Esophagus squamous epithelium (tissue), 5 donors: ENCODE measurements at places on chromosomes 7 and 10.

DNA sequence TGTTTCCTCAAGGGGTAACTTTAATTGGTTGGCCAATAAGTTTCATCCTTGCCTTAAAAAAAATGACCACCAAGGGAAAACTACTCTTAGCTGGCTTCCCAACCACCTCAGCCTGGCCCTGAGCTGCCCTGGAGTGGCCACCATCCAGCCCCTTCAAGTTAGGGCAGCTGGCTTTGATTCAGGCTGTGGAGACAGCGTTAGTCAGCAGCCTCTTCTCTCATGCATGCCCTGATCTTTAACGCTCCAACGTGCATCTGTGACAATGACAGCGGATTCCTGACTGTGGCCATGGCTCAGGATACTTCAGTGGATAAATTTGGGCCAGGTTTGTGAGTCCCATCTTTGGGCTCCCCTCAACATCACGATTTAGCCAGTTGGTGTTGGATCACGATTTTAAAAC, 111.6 kb downstream of the RBM20 start:
- DNase-seq = no peak

DNA sequence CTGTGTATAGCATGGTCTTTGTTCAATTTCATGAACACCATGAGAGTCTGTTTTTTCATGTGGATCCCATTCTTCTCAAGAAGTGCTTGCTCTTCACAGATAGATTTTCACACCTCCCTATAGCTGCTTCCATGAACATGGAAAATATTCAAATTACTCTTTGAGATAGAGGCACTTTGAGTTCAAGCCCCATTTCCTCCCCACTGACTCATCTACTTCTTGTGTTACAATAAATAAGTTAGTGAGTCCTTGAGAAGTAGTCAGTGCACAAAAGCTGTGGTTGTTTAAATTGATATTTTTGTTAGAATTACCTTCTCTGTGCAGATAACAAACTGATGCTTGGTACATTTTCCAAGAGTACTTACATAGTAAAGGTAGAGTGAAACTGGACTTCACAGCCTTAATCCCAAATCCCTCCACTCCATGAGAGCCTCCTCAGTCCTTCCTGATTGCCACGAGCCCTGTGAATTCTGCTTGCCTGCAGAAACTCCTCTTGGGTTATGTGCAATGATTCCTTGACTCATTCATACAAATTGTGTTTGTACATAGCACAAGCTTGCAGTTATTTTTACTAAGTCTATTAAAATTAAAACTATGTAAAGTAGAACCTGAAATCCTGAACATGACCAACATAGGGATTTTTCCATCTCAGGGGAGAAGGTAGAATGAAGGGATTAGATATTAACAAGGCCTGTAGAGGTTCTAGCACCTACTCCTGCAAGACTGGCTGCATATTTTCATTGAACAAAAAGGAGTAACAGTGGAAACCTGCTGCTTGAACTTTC, 496.2 kb downstream of the TNS3 start:
- no peak for DNase-seq

DNA sequence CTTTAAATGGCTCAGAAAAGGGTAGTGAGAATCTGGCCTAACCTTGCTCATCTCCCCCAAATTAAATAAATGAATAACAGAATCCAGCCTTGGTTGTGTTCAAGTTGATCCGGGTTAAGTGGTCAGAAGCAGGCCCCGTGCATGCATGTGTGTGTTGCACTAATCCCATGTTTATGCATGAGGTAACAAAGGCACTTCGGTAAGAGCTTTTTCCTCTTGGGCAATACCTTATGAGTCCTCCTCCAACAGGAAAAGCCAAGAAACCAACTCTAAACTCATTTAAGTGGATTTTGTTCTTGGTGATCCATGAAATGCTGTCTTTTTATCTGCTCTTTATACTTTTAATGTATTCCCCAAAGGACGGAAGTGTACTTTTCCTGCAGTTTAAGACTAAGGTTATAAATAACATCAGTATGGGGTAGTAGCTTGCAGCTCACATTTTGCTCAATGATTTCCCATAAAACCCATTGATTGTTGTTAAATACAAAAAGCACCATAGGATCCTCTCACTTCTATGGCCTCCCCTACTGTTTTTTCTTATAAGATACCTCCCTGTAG, 104.9 kb upstream of the YAE1 start:
- DNase-seq = no peak

DNA sequence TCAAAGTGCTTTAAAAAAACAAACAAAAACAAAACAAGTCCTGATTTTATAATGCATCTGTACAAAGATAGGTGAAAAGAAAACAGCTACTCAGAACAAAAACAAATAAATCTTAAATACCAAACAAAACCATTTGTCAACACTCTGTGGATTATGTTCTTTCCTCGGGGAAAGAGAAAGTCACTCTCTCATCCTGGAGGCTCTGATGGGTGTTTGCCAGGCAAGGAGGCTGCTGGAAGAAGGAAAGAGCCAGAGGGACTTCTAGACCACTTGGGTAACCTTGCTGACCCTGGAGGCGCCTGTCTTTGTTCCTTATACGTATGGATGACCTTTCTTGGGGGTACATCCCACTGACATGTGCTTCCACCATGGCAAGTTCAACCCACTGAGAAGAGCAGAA, 92.8 kb downstream of the ZRANB1 start:
- DNase-seq = no peak

DNA sequence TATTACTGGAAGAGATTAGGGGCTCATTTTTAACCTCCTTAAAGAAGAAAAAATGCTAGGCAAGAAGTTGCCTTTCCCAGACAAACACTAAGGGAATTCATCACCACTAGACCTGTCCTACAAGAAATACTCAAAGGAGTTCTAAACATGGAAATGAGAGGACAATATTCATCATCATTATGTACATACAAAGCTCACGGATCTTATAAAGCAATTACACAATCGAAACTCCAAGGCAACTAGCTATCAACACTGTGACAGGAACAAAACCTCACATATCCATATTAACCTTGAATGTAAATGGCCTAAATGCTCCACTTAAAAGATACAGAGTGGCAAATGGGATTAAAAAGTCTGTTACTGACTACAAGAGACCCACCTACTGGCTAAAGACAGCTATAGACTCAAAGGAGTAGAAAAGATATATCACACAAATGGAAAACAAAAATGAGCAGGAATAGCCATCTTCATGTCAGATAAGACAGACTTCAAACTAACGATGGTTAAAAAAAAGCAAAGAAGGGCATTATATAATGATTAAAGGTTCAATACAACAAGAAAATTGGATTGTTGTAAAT, 246.6 kb downstream of the ADRA2A start:
- no peak for DNase-seq

GRCh38 chr10:46544989-46545791, 11.3 kb downstream of the GPRIN2 start:
- DNase-seq = no peak

DNA sequence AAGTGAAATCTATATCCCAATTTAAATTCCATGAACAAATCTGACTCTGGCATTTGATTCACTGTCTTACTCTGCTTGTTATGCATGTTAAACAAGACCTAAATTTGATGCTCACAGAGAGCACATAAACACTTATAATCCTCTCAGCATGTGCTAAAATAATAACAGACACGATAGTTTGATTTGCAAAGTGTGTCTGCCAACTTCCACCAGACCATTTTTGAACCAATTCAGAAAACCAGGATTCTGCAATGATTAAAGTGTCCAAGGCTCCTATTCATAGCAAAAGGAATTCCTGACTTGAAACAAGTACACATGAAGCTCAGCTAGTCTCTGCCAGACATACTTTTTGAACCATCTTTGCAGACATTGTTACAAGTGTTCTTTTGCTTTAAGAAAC, 11.2 kb downstream of the RBM20 start:
- no peak for DNase-seq

DNA sequence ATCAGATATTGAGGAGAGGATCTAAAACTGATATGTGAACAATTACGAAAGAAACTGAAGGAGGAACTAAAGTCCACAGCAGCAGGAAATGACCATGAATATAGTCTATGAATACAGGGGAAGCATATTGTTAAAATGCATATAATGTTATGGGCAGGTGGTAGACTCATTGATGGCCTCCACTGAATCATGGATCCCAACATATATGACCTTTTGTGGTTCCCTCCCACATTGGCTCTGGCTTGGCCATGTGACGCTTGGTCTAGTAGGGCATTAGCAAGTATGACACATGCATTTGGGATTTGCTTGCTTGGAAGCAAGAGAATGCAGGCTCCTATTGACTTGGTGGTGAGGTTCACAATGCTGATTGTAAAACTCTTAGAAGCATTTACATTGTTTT, 55.2 kb upstream of the RAB18 start:
- no peak for DNase-seq

DNA sequence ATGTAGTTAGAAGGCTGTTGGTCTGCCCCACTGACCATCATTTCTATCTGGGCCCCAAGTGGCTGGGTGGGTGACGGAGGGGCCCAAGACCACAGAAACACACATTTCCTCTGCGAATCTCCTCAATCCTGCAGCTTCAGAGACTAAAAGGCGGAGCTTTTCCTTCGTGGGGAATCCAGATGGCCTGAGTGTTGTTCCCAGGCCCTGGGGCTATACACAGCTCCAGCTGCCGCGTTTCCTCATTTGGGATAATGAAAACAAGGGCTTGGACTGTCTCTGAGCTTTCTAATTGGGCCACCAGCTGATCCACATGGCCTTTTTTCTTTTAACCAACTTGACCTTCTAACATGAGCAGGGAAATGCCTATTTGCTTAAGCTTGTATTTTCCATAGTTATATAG, 339.9 kb downstream of the CXCL12 start:
- no peak for DNase-seq
